ENCODE measurements at places on chromosomes 4 and X.

GRCh38 chr4:153318696-153319320 lies 25.7 kb upstream of the MND1 start:
- peak; percentile 51 for DNase-seq

DNA sequence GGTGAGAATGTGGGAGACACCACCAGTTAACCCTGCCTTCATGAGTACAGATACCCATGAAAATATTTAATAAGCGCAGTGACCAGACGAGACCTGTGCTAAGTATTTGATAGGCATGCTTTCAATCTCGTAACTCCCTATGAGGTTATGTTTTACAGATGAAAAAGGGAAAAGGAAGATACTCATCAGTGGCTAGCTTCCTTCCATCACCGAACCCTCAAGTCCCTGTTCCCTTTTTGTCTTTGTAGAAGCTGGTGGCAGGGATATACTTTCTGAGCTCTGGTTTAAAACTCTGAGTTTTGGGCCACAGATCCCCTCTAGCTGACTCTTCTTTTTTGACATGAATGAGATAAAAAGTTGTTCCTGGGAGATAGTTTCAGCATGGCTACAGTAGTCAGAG lies 26.3 kb downstream of the AFF1 start:
- DNase-seq = peak; percentile 73

DNA sequence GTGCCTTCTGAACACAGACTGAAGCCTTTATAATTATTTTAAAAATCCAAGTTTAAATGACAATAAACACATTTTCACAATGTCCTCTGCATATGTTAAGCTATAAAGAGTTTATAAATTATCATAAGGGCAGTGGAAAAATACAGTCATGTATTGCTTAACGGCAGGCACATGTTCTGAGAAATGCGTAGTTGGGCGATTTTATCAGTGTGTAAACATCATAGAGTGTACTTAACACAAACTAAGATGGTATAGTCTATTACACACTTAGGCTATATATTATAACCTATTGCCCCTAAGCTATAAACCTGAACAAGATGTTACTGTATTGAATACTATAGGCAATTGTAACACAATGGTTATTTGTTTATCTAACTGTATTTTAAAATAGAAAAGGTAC lies 254.7 kb downstream of the GABRG1 start:
- no peak for DNase-seq

GRCh38 chr4:41814565-41814964 lies 66.0 kb upstream of the PHOX2B start:
- DNase-seq = no peak

- peak; percentile 43 for DNase-seq
These were observed 8.5 kb upstream of the PTTG2 start for GRCh38 chr4:37951461-37952352.

GRCh38 chr4:9970399-9971011 lies 50.8 kb downstream of the SLC2A9 start:
- DNase-seq = peak; percentile 18

GRCh38 chr4:114420069-114420468 lies 178.5 kb upstream of the UGT8 start:
- no peak for DNase-seq

- no peak for DNase-seq
These were observed 3.6 kb downstream of the CASP6 start for GRCh38 chr4:109699553-109700225.

GRCh38 chr4:110654254-110654635 lies 31.4 kb upstream of the PITX2 start:
- DNase-seq = no peak

GRCh38 chr4:89137695-89138094 lies 26.4 kb downstream of the TIGD2 start:
- no peak for DNase-seq

DNA sequence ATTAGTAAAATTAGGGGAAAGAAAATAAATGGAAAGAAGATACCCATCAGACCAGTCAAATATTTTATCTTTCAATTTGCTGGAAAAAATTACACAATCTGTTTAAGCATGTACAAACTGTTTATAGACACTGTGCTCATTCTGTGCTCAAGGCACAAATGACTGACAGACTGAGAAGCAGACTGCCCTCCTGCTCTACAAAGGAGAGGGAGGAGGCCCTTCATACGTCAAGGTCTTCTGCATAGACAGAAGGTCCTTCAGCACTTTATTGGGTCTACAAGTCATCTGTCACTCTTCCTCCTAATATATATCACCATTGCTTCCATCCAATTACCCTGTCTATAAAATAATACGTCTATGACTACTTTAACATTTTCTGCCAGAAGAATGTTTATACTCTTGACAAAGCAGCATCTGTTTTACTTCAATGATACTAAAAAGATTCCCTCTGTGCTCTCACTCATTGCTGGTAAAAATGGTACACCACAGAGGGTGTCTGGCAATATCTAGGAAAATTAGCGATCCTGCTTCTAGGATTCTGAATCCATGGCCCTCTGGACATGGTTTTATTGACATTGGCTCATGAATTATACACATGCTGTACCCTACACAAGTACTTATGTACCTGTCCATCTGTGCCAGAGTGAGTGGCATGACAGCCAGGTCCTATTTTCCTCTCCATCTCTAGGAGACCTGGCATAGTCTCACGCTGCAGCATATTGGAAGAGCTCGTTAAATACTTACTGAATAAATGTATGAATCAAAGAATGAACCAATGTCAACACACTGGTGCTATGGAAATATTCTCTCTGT lies 11.3 kb downstream of the SLC10A6 start:
- no peak for DNase-seq

DNA sequence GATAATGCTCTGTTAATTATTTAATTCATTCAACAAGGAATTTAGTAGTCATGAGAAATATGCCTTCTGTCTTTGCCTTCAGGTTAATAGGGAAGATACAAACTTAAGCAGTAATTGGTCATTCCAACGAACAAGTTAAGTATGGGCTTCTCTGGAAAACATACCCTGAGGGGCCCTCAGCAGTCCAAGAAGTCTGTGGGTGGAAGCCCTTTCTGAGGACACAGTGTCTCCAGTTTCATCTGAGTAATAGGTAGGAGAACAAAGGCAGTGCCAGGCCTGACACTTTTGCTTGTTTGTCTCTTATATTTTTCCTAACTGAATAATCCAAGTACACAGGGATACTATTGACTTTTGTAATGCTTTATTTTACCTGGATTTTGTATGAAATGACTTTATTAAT lies 262.5 kb downstream of the FBXW7 start:
- no peak for DNase-seq

DNA sequence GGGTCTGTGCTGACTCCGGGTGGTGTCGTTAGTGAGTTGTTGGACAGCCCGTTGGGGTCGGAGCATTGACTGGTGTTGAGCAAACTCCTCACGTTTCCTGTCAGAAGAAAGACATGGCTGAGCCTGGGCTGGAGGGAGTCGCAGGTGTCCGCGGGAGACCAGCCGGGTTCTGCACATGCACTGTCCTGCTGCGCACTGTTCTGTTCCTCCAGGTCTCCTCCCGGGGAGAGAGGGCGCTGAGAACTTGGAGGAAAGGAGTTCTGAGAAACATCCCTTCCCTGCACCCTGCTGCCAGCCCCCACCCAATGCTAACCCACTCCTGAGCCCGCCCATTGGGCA lies 1.1 kb downstream of the ZNF141 start:
- DNase-seq = no peak

DNA sequence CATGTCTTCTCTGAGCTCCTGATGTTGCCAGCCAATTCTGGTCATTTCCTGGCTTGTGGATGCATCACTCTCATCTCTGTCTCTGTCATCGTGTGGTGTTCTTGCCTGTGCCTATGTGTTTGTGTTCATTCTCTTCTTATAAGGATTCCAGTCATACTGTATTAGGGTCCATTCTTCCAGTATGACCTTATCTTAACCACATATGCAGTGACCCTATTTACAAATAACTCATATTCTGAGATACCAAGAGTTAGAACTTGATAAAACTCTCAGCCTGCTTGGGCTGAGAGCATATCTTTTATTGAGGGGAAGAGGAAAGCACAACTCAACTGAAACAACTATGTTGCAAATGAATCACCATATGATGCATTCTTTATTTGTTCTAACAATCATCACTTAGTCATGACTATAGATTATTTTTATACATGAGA lies 189.0 kb upstream of the ANXA10 start:
- no peak for DNase-seq

DNA sequence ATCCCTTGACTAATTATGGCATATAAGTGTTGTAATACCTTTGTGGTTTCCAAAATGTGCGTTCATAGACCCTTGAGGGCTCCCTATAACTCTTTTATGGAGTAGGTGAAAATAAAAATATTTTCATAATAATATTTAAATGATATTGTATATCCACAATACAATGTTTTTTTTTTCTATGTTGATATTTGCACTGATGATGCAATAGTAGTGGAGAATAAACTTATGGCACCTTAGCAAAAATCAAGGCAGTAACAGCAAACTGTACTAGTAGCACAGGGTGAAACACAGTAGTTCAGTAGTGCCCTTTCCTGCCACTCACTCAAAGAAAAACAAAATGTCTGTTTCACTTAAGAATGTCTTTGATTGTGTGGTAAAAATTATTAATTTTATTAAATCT lies 465.3 kb downstream of the C4orf33 start:
- DNase-seq = no peak

DNA sequence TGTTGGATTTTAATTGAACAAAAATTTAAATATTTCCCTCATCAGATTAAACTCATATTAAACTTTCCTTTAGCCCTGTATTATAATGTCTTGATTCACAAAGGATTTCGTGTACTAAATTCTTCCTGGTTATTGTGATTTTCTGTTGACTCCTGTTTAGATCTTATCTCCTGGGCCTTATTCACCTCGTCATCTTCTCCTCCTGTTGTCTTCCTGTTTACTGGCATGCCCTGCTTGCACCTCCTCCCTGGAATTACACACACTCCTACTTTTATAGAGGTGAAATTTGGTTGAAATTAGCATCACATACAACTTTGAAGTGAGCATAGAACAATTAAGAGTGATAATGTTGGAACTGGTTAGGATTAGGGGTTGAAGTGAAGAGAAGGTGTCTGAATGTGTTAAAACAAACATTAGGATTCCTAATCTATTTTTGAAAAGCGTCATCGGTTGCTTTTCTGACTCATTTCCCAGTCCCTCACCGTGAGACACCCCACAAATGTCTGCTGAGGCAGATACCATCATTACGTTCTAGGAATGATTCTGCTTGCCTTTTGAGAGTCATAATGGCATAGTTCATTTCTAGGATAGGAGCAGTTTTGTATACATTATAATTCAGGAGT lies 32.5 kb downstream of the TLL1 start:
- no peak for DNase-seq

DNA sequence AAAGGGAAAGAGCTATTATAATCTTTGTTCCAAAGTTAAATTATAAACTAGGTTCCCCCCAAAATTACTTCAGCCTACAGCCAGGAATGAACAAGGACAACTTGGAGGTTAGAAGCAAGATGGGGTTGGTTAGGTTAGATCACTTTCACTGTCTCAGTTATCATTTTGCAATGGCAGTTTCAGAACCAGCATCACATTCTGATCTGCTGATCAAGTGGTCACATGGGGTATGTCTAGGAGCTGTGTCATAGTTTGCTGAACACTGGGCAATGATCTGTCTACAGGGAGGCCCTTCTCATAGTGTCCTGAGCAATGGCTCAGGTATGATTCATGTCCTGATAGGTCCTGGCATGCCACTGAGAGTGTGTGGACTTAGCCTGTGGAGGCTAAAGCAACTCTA lies 41.6 kb upstream of the XIAP start:
- DNase-seq = no peak

DNA sequence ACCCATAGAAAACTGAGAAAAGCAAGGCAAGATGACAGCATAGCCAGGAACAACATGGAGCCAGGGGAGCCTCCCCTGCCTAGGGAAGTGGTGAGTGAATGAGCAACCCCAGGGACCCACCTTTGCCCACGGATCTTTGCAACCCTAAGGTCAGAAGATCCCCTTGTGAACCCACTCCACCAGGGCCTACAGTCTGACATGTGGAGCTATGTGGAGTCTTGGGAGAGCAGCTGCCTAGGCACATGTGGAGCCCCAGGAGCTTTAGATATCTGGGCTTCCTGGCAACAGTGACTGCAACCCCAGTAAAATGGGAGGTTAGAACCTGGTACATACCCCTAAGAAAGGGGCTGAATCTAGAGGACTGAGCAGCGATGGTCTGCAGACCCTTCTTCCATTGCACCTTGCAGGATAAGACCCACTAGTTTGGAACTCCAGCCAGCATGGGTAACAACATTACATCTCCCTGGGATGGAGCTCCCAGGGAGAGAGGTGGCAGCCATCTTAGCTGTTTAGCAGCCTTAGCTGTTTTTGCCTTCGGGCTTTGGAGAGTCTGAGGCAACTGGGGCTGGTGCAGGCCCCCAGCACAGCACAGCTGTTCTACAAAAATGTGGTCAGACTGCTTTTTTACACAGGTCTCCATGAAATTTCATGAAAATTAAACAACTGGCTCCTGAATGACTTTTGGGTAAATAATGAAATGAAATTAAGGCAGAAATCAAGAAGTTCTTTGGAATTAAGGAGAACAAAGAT lies 104.7 kb upstream of the TRIM2 start:
- no peak for DNase-seq

GRCh38 chrX:86806786-86807185 lies 658.5 kb downstream of the DACH2 start:
- DNase-seq = peak; percentile 32

DNA sequence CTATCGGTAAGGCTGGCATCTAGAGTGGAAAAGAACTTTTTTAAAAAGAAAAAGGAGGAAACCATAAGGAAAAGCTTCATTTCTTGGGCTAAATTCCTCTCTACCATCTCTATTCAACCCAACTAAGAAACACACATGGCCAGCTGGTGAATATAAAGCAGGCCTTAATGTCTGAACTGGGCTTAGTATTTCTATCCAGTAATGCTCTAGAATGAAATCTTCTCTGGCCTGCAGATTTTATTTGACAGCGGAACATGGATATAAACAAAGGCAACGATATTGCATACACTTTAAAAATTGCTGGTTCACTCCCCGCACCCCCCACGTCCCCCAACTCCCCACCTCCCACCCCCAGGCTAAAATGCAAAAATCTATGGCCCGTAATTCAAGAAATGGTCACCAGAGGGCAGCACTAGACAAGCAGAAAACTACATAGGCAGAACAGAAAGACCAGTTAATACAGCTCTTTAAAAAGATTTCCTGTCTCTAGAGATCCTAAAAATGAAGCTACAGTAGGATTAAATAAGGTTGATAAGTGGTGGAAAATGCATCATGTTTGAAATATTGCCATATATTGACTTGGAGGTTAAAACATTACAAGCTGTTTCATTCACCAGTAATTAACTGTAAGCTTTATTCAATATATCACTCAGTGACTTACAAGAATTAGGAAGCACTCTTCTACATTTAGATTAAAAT lies 155.2 kb upstream of the GALNT7 start:
- DNase-seq = peak; percentile 82

DNA sequence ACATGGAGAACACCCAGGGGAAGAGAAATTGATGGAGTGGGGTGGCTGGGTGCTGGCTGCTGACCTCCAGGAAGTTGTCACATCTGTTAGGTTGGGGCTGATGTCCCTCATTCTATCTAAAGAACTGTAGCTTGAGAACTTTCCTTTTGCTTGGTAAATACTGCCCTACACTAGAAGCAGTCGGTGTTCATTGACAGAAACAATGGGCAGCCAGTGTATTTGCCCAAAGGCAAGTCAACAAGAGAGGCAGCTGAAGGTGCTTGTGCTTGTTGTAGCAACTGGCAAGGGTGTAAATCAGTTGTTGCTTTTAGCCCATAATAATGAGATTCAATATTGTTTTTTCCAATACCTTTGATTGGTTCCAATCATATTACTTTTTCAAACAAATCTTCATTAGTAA lies 956 bp downstream of the TMEM154 start:
- peak; percentile 14 for DNase-seq

- DNase-seq = no peak
These were observed 69.7 kb downstream of the ZFYVE28 start for GRCh38 chr4:2348786-2349185.

GRCh38 chr4:8403173-8403753 lies 37.3 kb downstream of the ACOX3 start:
- DNase-seq = peak; percentile 74

All from KBM-7 (cell line).